ENCODE measurements at places on chromosomes 6 and 20. TPM values are rescaled to one million over a fixed set of nuclear protein-coding genes. Genes with fewer than 3 reads are reported as not detected.

DNA sequence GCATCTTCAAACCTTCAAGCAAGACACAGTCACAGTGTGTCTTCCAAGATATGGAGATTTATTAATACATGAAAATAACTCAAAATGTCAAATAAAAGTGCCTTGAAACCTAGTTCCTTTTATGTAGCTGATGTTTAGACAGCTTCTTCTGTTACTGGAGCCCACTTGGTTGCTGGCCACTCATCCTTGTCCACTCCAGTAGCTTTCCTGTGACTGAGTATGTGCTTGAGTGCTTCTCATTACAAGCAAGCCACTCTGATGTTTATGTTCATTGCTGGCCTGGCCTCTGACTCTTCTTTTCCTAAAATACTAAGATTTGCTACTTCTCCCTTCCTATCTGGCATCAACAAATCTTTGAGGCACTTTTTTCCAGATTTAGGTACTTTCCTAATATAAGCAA lies 545.2 kb upstream of the MAN1A1 start:
- no peak for DNase-seq

DNA sequence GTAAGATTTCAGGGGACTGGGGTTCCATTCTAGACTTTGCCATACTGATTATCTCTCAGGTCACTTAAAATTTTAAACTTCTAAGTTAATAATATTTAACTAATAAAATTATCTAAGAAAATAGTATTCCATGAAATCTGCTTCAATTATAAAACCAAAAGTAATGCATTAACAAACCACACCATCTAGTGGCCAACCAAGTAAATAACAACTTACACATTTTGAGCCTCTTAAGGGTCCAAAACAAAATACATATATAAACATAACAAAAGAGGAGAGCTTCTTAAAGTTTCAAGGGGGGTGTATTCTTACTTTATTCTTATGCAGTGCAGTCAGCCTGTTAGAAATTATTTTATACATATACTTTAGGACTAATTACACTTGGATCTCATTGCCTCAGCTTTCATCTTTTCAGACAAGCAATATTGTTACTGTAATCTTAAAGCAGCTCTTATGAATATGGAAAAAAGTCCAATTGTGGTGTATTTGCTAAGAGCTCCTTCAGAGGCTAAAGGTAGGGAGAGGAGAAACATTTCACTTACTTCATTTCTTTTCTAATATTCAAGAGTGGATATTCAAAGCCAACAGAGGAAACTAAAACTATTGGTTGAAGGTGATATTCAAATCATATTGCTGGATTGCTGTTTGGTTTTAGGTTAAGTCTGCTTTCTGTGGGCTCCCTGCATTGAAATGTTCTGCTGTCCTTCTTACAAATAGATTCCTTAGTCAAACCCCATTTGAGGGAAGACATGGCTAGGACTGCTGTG lies 199.7 kb upstream of the SIM1 start:
- no peak for DNase-seq

DNA sequence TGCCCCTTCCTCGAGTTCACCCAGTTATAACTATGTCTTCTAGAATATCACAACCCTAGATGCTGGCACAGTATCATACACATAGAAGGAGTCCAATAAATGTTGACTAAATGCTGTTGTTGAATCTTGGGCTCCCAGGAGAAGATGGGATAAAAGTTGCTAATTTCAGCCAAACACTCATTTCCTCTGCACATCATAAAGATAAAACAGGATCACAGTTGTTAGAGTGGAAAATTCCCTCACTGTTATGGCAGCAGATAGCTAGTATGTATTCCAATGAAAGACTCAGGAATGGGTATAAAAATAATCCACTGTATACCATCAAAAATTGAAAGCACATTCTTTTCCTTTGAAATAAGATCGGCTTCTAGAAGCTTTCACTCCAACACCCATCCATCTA lies 294.9 kb upstream of the TSHZ2 start:
- no peak for DNase-seq

GRCh38 chr6:37127961-37128862 lies 41.7 kb upstream of the PIM1 start:
- no peak for DNase-seq

HSPA1A gene
- total RNA-seq: 54.0 TPM

- DNase-seq: no peak
Observed at GRCh38 chr6:118476551-118476950, 71.5 kb upstream of the PLN start.

- no peak for DNase-seq
Observed at GRCh38 chr6:14642842-14643241, 525.3 kb downstream of the CD83 start.

DNA sequence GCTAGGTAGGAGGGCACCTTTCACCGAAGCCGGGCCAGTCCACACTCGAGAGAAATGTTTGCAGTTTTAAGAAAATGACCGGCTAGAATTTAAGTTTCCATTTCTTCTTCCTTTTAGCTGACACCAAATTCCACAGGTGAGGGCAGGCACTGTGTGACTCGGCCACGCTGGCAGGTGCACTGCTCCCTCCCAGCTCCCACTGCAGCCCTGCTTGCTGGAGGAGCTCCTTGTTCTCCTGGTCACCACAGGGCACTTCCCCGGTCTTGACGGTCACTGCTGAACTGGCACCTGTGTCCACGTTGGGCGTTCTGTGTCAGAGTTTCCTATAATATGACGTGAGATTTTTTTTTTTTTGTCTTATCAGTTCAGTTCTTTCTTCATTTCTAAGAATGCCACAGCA lies 3.6 kb upstream of the KIF25 start:
- peak; percentile 39 for DNase-seq

FAM120B gene
- 12.0 TPM for total RNA-seq

CTCFL gene
- total RNA-seq: 0.82 TPM

GRCh38 chr6:14025160-14025559 lies 92.4 kb upstream of the CD83 start:
- no peak for DNase-seq

GRCh38 chr6:154757352-154758050 lies 24.3 kb downstream of the SCAF8 start:
- no peak for DNase-seq

GRCh38 chr6:91276315-91276714 lies 689.4 kb upstream of the MAP3K7 start:
- DNase-seq: no peak

RIN2 gene
- total RNA-seq: 1.3 TPM

DNA sequence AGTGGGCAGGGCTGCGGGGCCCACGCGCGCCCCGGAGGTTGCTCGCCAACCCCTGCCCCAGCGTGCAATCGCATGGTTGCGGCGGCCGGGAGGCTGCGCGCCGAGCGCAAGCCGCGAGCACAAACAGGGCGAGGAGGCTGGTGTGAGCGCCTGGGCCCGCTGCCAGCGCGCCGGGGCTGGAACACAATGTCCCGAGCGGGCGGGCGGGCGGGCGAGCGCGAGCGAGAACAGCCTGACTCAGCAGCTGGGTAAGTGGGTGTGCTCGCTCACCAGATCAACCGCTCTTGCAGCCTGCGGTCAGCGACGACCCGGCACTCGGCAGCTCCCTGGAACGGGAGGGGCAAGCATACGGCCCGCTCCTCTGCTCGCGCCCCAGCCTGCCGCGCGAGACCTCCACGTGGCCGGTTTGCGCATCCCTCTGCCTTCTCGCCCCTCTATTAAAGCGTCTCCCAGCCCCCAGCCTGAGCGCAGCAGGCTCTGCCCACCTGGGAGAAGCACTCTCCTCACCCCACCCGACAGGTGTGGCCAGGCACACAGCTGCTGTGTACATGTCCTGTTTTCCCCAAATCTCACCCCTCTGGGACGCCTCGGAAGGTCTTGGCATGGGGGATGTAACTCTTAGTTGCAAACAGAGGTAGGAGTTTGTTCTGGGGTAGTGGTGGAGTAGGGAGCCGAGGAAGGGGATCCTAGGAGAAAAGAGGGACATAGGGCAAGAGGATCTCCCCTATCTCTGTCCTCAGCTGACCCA lies 8.7 kb upstream of the ARMC12 start:
- DNase-seq: peak; percentile 70

- no peak for DNase-seq
Observed at GRCh38 chr6:84771756-84772356, 7.5 kb upstream of the TBX18 start.

ADGRF1 gene
- total RNA-seq: not detected

- no peak for DNase-seq
Observed at GRCh38 chr20:38200646-38201045, 35.6 kb upstream of the TGM2 start.

HLA-DQA1 gene
- not detected for total RNA-seq

DNA sequence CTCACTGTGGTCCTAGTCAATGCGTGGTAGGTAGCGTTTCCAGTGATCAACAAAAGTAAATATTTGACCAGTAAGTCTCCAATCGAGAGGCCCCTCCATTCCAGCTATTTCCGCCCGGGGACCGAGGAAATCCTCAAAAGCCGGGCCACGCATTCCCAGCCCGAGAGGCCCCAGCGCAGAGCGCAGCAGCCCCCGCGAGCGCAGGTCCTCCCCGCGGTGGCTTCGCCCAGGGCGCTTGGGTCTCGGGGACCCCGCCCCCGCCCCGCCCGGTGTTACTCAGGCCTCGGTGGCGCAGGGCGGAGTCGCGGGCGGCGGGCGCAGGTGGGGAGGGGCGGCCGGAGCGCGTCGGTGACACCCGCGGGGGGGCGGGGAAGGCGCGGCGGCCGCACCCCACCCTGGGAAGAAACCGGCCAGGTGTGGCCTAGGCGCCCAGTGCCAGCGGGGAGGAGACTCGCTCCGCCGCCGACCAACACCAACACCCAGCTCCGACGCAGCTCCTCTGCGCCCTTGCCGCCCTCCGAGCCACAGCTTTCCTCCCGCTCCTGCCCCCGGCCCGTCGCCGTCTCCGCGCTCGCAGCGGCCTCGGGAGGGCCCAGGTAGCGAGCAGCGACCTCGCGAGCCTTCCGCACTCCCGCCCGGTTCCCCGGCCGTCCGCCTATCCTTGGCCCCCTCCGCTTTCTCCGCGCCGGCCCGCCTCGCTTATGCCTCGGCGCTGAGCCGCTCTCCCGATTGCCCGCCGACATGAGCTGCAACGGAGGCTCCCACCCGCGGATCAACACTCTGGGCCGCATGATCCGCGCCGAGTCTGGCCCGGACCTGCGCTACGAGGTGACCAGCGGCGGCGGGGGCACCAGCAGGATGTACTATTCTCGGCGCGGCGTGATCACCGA lies at the start of gene DSP:
DSP (plus strand) TSS at position 497 of the 890 bp plus-strand sequence; CDS start at position 742, 245 bp downstream.
- peak; percentile 83 for DNase-seq

APOBEC2 gene
- total RNA-seq: not detected

PROKR2 gene
- 3.3 TPM for total RNA-seq

GRCh38 chr6:52728394-52728793 lies 34.9 kb downstream of the GSTA2 start:
- DNase-seq: no peak

DNA sequence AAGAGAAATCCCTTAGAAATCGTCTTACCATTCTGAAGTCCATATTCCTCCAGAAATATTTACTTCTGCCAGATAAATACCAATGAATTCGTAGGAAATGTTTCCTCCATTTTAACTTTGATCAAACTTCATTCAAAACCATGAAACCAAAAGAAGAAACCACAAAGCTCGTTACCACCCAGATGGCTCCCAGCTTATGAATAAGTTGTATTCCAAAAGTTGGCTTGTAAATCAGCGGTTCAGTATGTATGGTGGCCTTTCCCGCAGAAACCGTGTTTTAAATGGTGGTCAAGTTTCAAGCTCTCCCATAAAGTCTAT lies 73.6 kb upstream of the RIPOR2 start:
- DNase-seq: no peak

- DNase-seq: no peak
Observed at GRCh38 chr6:4125933-4126864, 9.2 kb downstream of the ECI2 start.
